ENCODE measurements at places on chromosomes 7 and 10. TPM values are rescaled to one million over a fixed set of nuclear protein-coding genes. Genes with fewer than 3 reads are reported as not detected.

GTF2IRD2 gene
- 4.1 TPM for total RNA-seq

DNA sequence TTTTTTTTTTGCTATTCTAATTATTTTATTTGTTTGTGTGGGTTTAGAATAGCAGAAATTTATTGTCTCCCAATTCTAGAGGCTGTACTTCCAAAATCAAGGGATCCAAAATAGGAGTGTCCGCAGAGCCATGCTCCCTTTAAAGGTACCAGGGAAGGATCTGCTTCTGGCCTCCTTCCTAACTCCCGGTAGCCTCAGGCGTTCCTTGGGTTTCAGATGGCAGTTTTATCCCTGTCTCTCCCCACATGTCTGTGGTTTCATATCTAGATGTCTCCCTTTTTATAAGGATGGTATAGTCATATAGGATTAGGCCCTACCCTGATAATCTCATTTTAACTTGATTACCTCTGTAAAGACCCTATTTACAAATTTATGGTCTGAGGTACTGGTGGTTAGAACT lies 48.4 kb downstream of the BMPR1A start:
- no peak for DNase-seq

DNA sequence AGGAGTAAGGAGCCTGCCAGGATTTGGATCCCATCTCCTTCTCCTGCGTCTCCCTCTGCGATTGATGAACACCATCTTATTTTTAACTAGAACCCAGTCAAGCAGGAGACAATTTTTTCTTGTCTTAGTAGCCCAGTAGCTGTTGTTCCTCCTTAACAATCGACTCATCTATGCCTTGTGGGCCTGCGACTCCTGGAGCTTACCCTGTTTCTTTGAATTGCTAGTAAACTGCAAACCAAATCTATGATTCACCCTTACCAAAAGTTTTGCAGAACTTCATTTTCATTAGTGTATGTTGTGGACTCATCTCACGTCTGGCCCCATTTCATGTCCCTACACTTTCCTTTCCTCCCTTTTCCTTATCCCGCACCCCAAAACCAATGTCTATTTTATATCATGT lies 37.7 kb downstream of the TRIL start:
- no peak for DNase-seq

GRCh38 chr10:74488907-74489306 lies 337.5 kb upstream of the KAT6B start:
- no peak for DNase-seq

DNA sequence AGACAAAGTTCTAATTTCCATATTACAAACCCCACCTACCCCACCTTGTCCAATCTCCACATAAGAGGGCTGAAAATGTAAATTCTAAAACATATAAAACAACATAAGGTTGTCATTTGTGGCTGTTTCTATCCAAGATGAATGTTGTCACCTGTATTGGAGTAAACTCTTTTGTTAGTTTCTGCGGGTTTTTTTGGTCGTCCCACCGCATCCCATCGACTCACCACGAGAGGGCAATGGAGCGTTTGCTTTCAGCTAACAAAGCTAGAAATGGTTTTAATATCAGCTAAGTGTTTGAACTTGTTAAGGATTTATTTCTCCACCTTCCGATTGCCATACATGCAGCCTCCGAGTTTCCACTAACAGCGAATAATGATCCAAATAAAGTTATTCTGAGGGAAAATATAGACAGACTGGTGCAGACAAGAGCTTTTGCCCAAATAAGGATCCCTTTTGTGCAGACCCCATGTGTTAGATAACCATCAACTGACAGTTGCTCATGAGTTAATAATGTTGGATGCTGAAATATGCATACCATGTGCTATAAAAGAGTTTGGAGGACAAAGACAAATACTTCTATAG lies 137.2 kb downstream of the ARID5B start:
- peak; percentile 67 for DNase-seq

DNA sequence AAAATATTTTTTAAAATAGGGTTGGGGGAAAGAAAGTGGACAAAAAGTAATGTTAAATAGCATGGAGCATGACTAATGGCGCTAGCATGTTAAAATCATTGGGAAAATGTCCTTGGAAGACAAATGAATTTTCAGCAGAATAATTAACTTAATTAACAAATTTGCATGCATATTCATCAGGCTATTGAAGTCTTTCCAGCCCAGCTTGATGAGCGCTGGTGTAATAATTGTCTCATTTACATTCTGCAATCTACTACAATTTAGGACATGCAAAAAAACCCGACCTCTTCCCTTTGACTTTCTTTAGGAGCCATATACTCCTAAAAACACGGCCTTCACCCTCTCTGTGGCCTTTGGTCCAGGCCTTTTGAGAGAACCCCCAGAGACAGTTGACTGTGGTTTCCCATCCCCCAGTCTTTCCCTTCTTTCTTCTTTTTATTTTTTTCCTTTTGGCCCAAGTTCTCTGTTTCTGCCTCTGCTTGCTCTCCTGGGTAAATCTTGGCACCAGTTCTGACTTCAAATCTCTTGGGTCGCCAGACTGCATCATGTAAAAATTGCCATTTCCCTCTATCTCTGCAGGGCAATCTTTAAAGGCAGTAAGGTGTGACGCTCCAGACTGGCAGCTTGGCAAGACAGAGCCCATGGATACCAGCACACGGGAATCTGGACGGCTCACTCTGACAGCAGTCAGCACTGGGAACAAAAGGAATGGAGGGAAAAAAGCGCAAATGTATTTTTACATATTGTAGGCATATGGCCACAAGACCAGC lies 105.5 kb downstream of the NEUROD6 start:
- no peak for DNase-seq
